D341Med (cell line): ENCODE measurements at places on chromosomes 13 and 19.

GRCh38 chr13:50124536-50125303 is 109.5 kb downstream of the KCNRG start:
- DNase-seq, result peak; percentile 95

DNA sequence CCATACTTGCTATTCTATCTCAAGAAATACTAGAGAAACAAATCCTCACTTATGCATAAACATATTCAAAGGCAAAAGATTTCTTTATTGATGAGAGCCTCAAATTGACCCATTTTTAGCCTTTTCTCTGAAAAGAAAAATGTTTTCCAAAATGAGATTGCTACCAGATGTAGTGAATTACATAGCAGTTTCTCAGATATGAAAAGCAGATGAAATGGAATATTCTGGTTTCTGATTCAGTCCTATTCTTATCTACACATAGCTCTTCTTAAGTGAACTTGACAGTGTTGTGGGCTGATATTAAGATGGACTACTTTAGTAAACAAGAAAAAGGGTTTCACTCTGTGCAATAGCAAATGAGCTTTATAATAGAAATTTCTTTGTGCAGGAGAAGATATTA is 183.5 kb downstream of the DNAJC15 start:
- DNase-seq, result no peak

- no peak for DNase-seq
Observed at GRCh38 chr19:1126984-1127760, 23.4 kb downstream of the GPX4 start.

GRCh38 chr13:109203587-109203986 is 574.2 kb downstream of the MYO16 start:
- no peak for DNase-seq

GRCh38 chr19:14006766-14007562 is 844 bp upstream of the RFX1 start:
- peak; percentile 89 for DNase-seq

DNA sequence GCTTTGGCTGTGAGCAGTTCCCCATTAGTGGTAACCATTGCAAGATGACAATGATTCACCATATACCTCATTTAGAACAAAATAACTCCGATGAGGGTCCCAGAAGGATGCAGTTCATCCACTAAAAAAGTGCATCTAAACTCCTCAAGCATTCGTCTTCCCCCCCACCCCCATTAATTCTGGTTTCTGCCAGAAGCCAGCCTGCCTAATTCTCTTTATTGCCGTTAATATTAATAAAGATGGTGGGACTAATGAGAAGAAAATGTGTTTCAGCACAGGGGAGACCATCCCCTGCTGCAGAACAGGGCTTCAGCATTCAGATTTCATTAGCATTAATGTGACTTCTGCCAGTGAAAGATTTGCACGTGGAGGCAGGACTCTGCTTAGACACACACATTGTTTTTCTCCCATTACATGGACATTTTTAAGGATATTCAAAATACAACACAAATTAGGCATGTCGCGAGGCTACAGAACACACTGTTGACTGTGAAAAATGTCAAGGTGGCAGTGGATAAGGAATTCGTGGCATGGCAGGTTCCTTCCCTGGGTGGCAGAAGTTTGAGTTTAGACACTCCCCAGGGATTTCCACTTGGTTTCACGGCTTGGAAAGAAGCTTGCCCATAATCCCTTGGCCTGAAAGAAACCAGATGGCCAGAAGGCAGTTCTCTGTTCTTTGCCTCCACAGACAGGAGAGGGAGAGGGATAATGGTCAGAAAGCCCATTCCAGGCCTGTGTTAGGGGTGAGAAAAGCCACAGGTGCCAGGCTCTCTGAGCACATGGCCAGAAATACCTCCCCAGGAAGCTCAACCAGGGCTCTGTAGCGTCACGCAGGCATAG is 236.5 kb downstream of the FOXO1 start:
- no peak for DNase-seq

- DNase-seq, result no peak
Observed at GRCh38 chr13:96710166-96710862, 284.0 kb downstream of the OXGR1 start.
